ENCODE measurements at places on chromosomes 16 and 17.

DNA sequence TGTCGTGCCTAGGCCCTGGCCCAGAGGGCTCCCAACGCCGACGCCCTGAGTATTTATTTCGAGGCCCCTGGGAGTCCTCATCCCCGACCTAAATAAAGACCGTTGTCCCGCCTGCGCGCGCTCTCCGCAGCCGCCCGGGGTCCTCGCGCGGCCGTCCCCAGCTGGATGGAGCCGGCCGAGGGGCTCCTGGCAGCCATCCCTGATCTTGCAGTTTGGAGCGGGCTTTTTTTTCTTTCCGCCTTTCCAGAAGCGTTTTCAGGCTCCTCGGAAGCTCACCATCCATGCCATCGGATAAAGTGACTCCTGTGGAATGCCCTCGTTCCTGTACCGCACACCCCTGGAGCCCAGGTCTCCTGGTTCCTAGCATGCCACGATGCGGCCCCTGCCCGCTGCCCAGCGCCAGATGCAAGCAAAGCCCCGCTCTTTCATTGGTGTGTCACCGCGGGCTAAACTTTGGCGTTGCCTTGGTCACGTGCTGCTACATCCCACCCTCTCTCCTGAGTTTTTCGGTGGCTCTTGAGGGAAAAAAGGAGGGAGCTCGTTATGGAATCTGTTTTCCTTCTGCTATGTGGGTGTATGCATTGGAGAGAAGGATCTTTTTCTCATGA lies 716 bp downstream of the TMEM94 start:
- DNase-seq: no peak

DNA sequence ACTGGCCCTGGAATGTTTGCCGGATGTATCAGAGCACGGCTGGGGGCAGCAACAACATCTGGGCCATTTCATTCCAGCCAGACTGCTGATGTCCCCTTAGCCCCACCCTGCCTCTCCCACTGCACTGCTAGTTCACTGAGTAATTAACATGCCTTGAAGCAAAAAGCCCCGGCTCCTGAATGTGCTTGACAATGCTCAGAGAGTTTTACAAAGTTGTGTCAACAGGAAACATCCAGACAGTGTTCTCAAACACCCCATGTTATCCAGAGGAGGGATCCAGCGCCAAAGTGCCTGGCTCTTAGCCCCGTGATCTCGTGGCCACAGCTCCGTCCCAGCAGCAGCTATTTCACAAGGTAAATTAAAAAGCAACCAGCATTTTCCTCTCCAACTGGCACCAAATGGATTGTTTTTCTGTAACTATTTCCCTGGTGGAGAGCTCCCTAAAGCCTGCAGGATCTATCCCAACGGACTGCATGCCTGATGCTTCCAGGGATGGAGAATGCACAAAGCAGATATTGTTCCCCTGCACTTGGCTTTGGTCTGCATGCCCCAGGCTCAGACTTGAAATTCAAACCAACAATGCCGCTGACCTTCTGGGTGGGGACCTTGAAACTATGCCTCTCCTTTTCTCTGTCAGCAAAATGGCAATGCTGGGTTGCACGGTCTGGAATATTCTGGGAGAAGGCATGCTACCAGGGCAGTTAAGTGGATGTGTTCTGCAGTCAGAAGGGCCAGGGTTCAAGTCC lies 115.6 kb upstream of the CDH5 start:
- DNase-seq: no peak

DNA sequence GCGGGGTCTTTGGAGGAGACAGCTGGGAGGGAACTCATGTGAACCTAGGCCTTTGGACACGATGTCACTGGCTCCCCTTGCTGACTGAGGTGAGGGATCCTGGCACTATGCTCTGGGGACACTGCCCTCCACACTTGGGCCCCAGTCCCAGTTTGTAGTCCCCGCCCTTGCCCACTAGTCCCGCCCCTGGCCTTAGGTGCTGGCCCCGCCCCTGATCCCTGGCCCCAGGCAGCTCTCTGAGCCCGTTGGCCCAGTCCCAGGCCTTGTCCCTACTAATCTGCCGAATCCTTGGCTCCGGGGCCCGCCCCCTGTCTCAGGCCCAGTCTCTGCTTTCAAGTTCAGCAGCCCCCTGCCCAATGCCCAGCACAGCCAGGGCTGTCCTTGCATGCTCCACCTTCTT lies 61.0 kb downstream of the SMPD3 start:
- DNase-seq: no peak

DNA sequence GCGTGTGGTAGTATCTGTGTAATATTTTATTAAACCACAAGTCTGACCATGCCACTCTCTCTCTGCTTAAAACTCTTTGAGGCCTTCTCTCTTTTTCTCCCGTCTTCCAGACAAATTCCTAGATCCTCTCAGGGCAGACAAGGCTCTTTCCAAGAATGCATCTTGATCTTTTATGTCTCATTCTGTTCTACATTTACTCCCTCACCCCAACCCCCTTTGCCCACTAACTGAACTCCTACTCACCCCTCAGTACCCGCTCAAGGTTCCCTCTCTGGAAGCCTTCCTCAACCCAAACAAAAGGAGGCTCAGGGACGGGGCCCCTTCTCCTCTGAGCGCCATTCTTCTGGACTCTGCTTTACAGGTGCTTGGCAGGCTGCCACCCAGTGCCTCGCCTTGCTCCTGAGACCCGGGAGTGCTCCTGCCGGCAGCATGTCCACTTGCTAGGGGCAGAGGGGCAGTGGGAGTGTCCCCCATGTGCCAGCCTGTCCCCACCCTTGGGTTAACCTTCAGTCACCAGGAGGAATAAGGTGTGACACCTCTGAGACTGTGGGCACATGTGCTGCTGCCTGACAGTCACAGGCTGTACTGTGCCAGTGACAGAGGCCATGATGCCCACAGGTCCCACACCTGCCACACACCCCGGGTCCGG lies 9.2 kb downstream of the SLC13A2 start:
- no peak for DNase-seq

DNA sequence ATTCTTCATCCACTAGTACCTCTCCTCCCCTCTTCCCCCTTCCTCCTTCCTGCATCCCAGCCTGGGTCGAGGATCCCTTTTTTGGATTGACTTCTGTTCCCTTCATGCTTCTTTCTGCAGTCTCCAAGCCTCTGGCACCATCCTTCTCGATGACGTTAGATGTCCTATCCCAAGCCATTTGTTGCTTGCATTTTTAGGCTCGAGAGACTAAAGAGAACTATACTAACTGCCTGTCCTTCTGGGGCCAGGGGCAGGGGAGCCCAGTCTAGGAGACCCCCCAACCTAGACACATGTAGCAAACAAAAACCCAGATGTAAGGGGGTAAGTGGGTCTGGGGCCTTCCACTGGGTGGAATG lies 23.9 kb downstream of the UNK start:
- DNase-seq: no peak

DNA sequence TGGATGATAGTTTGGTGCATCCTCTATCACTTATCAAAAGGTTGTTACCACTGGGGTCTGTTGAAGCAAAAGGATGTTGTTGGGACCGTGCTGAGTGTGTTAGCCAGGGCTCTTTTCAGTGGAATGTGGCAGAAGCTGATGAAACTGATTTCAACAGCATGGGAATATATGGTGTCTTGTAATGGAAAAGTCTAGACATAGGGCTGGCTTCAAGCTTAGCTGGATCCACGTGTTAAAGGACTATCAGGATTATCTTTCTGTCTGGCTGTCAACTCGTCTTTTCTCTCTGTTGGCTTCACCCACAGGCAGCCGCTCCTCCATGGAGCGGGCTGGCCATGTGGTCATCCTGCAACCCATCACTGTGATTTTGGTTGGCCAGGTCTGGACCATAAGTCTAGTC lies 8.7 kb downstream of the SNX29 start:
- DNase-seq: no peak

DNA sequence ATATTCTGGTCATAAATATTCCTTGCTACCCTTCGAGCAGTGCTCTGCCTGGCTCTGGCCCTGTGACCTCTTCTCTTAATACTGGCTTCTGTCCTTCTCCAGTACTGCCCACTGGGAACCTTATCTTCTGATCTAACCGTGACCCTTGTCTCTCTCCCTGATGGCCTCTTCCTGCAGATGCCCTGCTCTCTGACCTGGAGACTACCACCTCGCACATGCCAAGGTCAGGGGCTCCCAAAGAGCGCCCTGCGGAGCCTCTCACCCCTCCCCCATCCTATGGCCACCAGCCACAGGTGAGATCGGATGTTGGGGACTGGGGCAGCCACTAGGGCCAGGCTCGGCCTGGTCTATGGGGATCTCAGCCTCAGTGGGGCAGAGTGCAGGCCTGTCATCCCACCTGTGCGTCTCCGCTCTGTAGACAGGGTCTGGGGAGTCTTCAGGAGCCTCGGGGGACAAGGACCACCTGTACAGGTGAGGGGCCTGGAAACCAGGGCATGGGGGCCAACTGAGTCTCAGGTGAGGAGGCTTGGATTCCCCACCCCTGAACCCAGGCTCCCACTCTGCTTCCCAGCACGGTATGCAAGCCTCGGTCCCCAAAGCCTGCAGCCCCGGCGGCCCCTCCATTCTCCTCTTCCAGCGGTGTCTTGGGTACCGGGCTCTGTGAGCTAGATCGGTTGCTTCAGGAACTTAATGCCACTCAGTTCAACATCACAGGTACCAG lies 1.5 kb downstream of the TGFB1I1 start:
- DNase-seq: no peak

GRCh38 chr17:39099663-39100286 lies 51.7 kb downstream of the PLXDC1 start:
- DNase-seq: no peak

All from stimulated activated CD4-positive, alpha-beta T cell treated with anti-CD3 and anti-CD28 coated beads, Interleukin-2, amount 100 ng/mL, for 4 hours (primary cell).